ENCODE measurements at places on chromosomes 13 and 19. TPM values are rescaled to one million over a fixed set of nuclear protein-coding genes. Genes with fewer than 3 reads are reported as not detected.

DNA sequence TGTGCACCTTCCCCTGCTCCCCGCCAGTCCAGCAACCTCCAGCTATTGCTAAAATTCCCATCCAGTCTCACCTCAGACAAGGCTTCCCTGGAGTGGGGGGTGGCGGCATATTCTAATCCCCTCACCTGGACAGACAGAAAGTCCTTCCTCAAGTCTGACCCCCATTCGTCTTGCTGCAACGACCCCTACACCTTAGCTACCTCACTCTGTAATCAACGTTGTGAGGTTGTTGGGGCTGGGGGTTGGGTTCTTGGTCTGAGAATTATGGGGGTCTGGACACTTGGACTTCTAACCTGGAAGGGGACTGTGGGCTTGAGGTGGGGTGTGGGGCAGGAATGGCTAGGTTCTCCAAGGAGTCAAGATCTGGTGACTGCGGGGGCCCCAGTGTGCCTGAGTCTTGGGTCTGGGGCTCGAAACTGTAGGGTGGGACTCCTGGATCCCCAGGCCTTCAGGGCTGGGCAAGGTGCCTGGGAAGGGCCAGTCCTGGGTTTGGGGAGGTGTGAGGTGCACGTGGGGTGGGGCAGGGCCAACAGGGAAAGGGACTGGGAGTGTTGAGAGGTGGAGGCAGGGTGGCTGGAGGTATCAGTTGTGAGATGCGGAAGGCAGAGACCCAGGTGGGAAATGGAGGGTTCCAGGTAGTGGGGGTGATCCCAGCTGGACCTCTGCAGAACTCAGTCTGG, 1.3 kb downstream of the FOXA3 start:
- no peak for DNase-seq
- H3K27ac ChIP-seq = peak overlapping the region; percentile 72
- peaks cover 18% of the 10 kb centered on the region for H3K4me1 ChIP-seq
- H3K36me3 ChIP-seq = peaks cover 6% of the 10 kb centered on the region

Gene TNFRSF19
- total RNA-seq = 8.8 TPM

DNA sequence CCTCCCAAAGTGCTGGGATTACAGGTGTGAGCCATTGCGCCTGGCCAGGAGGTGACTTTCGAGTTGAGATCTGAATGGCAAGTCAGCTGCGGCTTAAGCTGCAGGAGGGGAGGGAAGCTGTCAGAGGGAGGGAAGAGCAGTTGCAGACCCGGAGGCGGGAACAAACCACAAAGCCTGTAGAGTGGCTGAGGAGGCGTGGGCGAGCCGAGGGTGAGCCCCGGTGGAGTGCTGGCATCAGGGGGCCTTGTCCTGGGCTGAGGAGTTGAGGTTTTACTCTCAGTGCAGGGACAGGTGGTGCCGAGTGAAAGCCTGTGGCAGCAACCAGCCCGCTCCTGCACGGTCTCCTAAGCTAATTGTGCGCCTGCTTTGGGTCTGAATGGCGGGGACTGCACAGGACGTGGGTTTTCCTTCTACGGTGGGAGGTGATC, 24.2 kb downstream of the PPP1R37 start:
- H3K27ac ChIP-seq = no peak overlapping the region
- peaks cover 10% of the 10 kb centered on the region for H3K36me3 ChIP-seq
- peaks cover 10% of the 10 kb centered on the region for H3K27me3 ChIP-seq
- peaks cover 16% of the 10 kb centered on the region for H3K4me1 ChIP-seq
- DNase-seq = no peak

Gene OR7A5
- total RNA-seq = not detected

DNA sequence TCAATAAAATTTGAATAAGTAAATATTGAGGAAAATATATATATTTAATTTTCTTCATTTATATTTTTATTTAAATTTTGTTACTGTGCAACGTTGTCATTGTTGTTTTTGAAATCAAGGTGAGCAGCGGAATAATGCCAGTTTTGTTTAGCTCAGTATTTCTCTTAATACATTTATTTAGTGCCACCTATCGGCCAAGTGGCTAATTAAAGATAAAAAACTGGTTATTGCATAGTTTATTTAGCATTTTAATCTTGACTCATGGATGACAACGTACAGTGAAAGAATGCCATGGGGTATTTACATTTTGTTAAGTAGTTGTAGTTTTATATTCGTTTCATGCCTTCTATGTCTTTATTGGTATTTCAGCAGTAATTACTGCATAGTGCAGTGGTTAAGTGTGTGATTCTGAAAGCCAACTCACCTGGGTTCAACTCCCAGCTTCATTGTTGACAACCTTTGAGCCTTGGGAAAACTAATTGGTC, 265.9 kb downstream of the MYO16 start:
- H3K27me3 ChIP-seq = no peaks in the 10 kb centered on the region
- peak; percentile 20 for DNase-seq
- H3K27ac ChIP-seq = no peak overlapping the region
- H3K4me1 ChIP-seq = peaks cover 6% of the 10 kb centered on the region
- no peaks in the 10 kb centered on the region for H3K36me3 ChIP-seq

DNA sequence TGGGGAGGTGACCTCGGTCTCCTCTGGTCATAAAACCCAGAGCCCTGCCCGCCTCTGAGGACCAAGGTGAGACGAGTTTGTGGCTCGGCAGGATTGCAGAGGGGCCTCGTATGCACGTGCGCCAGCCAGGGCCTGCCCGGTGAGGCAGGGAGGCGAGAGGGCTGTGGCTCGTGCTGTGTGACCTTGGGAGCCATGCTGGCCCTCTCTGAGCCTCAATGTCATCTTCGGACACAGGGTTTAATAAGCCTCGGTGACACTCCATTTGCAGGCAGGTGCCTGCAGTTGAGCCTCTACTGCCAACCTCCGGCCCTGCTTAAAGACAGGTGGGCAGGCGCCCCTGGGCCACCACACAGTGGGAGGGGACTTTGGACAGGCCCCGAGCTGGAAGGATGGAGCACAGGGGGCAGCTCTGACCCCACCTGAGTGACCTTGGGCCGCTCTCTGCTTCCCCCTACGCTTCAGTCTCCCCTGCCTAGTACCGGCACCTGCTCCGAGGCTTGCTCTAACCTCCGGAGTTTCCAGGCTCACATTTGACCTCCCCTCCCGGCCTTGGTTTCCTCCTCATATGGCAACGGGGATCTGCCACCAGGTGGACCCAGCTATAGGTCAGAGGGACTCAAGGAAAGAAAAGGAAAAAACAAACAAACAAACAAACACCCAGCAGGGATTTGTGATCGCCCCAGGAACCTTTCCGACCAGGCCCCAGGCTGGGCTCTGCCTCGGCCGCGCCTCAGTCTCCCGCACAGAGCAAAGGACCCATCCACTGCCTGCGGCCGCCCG, 3.1 kb downstream of the ZBTB7A start:
- peaks cover 3% of the 10 kb centered on the region for H3K4me1 ChIP-seq
- peak overlapping the region; percentile 81 for H3K27ac ChIP-seq
- H3K4me3 ChIP-seq = peak overlapping the region; percentile 90
- no peak for DNase-seq

GRCh38 chr19:51434456-51434855, 17.0 kb upstream of the SIGLEC10 start:
- no peak overlapping the region for H3K27ac ChIP-seq
- DNase-seq = no peak
- peaks cover under 1% of the 10 kb centered on the region for H3K4me1 ChIP-seq
- H3K36me3 ChIP-seq = no peaks in the 10 kb centered on the region

DNA sequence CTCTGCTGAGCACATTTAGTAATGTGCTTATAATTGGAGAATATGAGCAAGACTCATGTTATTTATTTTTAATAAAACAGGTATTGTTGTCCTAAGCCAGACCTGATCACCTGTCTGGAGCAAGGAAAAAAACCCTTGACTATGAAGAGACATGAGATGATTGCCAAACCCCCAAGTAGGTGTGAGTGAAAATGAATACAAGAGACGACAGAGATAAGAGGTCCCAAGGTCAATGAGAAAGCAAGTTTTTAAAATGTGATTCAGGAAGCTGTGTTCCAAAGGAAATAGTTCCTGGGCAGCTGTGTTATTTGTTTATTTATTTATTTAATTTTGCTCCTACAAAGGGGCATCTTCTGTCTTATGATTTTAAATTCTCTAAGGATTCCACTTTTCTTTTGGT, 83.1 kb downstream of the ZNF486 start:
- no peak for DNase-seq
- no peaks in the 10 kb centered on the region for H3K36me3 ChIP-seq
- no peak overlapping the region for H3K4me3 ChIP-seq
- no peaks in the 10 kb centered on the region for H3K4me1 ChIP-seq
- H3K27me3 ChIP-seq = peaks cover 2% of the 10 kb centered on the region
- H3K27ac ChIP-seq = no peak overlapping the region

Gene PRTN3
- total RNA-seq = not detected

DNA sequence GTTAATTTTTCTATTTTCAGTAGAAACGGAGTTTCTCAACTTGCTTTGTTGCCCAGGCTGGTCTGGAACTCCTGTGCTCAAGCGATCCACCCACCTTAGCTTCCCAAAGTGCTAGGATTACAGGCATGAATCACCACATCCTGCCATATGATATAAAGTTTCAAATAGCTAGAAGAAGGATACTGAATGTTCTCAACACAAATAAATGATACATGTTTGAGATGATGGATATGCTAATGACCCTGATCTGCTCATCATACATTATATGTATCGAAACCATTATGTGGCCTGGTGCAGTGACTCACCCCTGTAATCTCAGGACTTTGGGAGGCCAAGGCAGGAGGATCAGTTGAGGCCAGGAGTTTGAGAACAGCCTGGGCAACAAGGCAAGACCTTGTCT, 11.5 kb downstream of the CIB3 start:
- H3K27me3 ChIP-seq = peaks cover 3% of the 10 kb centered on the region
- no peak overlapping the region for H3K27ac ChIP-seq
- DNase-seq = no peak
- H3K4me3 ChIP-seq = no peak overlapping the region

DNA sequence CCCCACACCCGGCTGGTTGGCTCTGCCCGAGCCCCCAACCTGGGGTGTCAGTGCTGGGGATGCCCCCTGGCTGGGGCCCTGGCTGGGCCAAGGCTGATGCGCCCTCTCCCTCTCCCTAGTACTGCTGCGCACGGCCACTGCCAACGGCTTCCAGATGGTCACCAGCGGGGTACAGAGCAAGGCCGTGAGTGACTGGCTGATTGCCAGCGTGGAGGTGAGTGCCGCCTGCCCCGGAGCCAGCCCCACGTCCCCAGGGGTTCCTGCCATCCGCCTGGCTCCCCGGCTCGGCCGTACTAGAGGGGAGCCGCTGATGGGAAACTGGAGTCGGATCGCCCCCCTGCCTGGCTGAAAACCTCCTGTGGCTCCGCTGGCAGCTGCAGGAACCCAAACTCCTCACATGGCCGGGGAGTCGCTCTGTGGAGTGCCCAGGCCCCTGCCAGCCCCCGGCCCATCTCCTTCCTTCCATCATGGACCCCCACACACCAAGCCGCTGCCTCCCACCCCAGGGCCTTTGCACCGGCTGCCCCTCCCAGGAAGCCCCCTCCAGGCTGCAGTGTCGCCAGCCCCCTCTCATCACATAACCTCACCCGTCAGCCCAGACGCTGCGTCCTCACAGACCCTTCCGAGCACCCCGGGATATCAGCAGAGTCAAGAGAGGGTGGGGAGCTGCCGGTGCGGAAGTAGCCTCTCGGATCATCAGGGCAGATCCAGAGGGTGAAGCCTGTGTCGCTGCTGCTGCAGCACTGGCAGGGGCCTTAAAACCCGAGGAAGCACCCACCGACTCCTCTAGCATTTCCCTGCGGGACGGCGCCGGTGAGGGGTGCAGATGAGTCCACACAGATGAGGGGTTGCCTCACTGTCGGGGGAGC, 10.6 kb downstream of the NCLN start:
- H3K27ac ChIP-seq = no peak overlapping the region
- H3K4me1 ChIP-seq = no peaks in the 10 kb centered on the region
- peaks cover 2% of the 10 kb centered on the region for H3K27me3 ChIP-seq
- no peak overlapping the region for H3K4me3 ChIP-seq
- H3K36me3 ChIP-seq = peaks cover 10% of the 10 kb centered on the region

Gene ZNF223
- total RNA-seq = 10.9 TPM

DNA sequence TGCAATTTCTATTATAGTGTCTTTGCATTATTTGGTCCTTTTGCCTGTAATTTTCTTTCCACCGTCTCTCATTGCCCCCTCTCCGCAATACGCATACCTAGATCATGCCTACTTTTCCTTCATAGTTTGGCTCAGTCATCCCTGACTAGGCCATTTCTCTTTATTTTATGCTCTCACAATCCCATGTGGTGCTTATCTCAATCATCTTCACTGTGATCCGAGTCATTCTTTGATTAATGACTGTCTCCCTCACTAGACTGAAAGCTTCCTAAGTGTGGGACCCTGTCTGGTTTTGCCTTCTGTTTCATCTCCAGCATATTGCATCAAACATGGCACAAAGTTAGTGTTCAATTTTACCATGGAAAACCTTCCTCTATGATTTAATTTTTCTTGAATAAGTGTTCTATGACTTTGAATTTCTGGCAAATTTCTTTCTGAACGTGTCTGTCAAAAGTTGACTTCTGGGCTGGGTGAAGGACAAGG, 43.7 kb upstream of the OLFM4 start:
- no peaks in the 10 kb centered on the region for H3K36me3 ChIP-seq
- peaks cover 4% of the 10 kb centered on the region for H3K27me3 ChIP-seq
- no peak overlapping the region for H3K27ac ChIP-seq
- H3K4me3 ChIP-seq = no peak overlapping the region
- no peaks in the 10 kb centered on the region for H3K4me1 ChIP-seq

GRCh38 chr13:110637275-110637674, 21.9 kb downstream of the NAXD start:
- H3K4me1 ChIP-seq = peaks cover 12% of the 10 kb centered on the region
- H3K27ac ChIP-seq = no peak overlapping the region
- DNase-seq = no peak
- peaks cover 44% of the 10 kb centered on the region for H3K36me3 ChIP-seq

Gene NKPD1
- 0.67 TPM for total RNA-seq

DNA sequence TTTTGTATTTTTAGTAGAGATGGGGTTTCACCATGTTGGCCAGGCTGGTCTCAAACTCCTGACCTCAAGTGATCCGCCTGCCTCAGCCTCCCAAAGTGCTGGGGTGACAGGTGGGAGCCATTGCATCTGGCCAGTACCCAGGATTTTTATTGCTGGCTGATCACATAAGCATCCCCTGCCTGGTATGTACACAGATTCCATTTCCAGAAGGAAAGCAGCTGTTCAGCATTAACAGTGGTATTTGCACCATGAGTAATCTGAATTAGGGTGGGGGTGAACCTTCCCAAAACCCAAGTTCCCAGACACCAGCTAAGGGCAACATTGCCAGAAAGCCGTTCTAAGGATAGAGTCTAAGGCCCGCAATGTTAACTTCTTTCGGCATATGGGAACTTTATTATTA, 7.3 kb downstream of the ZNF555 start:
- no peak overlapping the region for H3K27ac ChIP-seq
- H3K4me1 ChIP-seq = no peaks in the 10 kb centered on the region
- DNase-seq = no peak
- peaks cover under 1% of the 10 kb centered on the region for H3K27me3 ChIP-seq
- H3K36me3 ChIP-seq = peaks cover 72% of the 10 kb centered on the region

Gene SMIM17
- 0.54 TPM for total RNA-seq

Gene IL4I1
- total RNA-seq = 0.90 TPM

DNA sequence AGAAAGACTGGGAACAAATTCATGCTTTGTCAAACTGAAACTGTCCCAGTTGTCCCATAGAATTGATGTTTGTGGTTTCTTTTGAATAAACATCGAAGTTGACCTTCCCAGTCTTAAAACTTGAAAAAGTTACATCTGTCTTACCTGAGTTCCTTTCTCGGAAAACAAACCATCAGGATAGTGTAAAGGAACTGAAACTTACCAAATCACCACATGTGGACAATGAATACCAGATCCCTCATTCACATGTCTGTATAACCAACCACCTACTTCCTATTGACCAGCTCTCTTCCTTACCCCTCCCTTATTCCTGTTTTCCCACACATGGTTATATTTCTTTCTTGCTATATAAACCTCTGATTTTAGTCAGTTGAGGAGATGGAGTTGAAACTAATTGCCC, 791.7 kb upstream of the PCDH20 start:
- no peak overlapping the region for H3K27ac ChIP-seq
- peaks cover 3% of the 10 kb centered on the region for H3K27me3 ChIP-seq
- DNase-seq = no peak
- no peaks in the 10 kb centered on the region for H3K4me1 ChIP-seq
- H3K36me3 ChIP-seq = peaks cover 6% of the 10 kb centered on the region
